ENCODE measurements at places on chromosomes 7 and 10.

- no peak for DNase-seq
These were observed 7.4 kb upstream of the TSPAN12 start for GRCh38 chr7:120865191-120865981.

GRCh38 chr10:75403144-75403938 is 1.8 kb upstream of the ZNF503 start:
- peak; percentile 35 for DNase-seq

- DNase-seq, result no peak
These were observed 57.4 kb upstream of the EBF3 start for GRCh38 chr10:130021383-130021950.

- DNase-seq, result peak; percentile 12
These were observed 30.7 kb downstream of the ERCC6 start for GRCh38 chr10:49508249-49508648.

DNA sequence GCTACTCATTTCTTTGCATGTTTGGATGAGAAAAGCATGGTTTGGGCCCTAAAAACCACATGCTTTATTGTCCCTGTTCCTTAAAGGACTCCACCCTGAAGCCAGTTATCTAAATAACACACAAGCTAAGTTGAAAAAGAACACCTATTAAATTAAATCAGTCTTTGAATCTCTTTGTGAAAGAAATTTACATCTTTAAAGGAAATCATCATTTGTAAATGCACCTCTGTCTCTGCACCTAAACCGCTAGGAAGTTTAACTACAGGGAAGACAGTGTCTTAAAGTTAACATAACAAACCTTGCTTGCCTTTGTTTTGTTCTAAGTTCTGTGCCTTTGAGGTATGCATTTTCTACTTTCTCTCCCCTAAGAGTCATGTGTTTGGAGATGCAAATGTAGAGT is 52.6 kb downstream of the HTR7 start:
- DNase-seq, result no peak

GRCh38 chr7:150716368-150716767 is at the start of gene GIMAP1:
GIMAP1 (plus strand) TSS chr7:150716613; CDS start chr7:150719048, 2,435 bp downstream.
- DNase-seq, result peak; percentile 39

DNA sequence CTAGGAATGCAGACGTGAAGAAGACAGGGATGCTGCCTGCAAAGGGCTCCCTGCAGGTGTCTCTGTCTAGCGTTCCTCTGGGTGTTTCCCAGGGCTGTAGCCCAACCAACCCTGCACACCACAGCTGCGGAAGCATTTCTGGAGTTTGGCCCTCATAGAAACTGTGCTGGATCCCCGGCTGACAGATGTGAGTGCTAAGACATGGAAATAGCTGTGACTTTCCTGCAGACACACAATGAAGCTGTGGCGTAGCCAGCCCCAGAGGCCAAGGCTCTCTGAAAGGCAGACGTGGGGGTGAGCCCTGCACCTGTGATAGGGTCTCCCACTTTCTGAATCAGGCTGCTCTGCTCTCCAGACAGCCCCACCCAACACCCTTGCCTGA is 44.8 kb downstream of the ADCYAP1R1 start:
- no peak for DNase-seq

- no peak for DNase-seq
These were observed 294.4 kb upstream of the NPVF start for GRCh38 chr7:25522727-25523126.

GRCh38 chr7:146861701-146862100 is 745.1 kb downstream of the CNTNAP2 start:
- DNase-seq, result no peak

DNA sequence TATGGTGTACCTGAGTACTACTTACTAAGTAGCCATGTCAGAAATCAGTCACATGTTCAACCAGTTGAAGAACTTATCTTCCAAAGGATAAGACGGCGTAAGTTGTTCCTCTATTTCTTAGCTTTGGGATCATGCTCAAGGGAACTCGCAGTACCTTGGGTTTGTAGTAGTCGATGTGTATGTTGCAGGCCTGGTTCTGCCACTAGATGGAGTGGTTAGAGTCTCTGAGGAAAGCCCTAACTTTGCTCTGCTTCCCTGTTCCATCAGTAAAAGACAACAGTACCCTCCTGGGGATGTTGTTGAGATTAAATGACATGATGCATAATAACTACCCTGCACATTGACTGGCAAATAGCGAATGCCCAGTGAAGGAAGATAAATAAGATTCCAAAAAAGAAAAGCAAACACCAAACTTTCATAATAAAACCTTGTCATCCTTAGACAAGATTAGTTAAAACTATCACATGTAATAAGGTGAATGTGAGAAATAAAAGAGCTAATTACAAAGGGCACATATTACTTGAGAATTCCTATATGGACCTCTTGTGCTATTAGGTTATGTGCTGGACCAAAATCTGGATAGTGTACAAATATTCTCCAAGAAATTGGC is 165.9 kb downstream of the ABCA13 start:
- DNase-seq, result no peak

- DNase-seq, result no peak
These were observed 1.5 kb downstream of the USP54 start for GRCh38 chr10:73589563-73590126.

GRCh38 chr7:4748231-4748681 is 27.2 kb upstream of the AP5Z1 start:
- DNase-seq, result no peak

DNA sequence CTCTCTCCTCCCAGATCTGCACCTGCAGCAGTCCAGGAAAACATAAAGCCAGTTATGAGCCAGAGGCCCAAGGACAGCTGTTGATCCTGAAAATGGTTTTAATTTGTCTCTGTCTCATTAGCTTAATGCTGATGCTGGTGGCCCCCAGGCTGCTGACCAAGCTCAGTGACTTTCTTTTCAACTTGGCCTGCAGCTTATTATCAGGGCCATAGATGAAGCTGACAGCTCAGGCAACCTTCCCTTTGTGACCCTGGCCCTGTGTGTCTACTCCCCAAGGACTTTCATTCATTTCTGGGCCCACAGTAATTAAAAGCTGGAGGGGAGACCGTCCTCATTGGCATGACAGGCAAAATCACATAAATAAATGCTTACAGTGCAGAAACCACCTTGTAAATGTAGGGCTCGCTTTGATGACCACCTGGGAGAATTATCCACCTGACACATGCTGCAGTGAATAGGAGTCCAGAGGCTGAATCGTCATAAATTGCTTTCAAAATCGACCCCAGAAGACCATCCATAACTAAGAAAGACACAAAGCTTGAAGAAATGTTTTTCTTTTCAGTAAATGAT is 138.5 kb downstream of the NPY start:
- no peak for DNase-seq

- no peak for DNase-seq
These were observed 218.8 kb downstream of the EBF3 start for GRCh38 chr10:129745186-129745750.

GRCh38 chr10:108523016-108523800 is 1358.7 kb upstream of the SORCS1 start:
- DNase-seq, result no peak

DNA sequence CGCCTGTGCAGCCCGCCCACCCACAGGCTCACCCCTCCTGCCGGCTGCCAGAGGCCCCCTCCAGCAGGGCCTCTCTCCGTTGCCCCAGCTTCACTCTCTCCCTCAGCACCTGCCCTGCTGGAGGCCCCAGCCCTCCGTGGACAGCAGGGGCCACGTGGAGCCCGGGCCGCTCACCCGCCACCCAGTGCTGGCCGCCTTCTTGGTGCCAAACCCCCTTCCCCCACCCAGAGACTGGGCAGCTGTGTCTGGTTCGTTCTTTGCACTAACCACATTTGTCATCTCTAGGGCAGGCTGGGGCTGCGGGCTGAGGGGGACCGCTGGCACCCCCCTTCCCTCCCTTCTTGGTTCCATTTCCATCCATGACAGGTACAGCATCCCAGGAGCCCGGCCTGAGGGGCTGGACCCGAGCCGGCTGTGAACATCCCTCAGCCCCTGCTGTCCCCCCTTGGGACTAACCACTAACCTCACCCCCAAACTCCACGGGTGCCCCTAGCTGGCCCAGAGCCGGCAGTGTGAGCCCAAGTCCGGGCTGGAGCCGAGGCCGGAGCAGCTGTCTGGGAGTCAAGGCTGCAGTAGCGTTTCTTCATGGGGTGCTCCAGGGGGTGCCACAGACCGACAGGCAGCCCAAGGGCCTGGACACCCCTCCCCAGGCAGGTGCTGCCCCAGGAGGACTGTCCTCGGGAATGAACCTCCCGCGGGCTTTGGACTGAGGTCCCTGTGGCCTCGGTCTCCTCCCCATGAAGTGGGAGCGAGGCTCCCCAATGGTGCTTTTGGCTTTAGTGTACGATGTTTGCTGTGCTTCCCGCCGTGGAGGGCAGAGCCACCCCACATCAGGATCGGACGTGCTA is 25.5 kb upstream of the AMZ1 start:
- DNase-seq, result no peak

GRCh38 chr10:95134490-95134889 is 59.5 kb upstream of the ACSM6 start:
- DNase-seq, result no peak

GRCh38 chr10:77478247-77478961 is 159.2 kb downstream of the KCNMA1 start:
- DNase-seq, result no peak

- no peak for DNase-seq
These were observed 9.4 kb downstream of the PRSS58 start for GRCh38 chr7:142248166-142249160.

GRCh38 chr10:21972584-21972983 is 30.9 kb downstream of the DNAJC1 start:
- DNase-seq, result no peak
